ENCODE measurements at places on chromosomes 13 and 19.

GRCh38 chr13:25329706-25330105 is 28.3 kb downstream of the NUP58 start:
- DNase-seq = no peak

- DNase-seq = no peak
Measured at GRCh38 chr13:69092615-69093322, 1014.9 kb upstream of the ATXN8OS start.

- DNase-seq = no peak
Measured at GRCh38 chr19:41563854-41564514, 12.0 kb upstream of the CEACAM21 start.

DNA sequence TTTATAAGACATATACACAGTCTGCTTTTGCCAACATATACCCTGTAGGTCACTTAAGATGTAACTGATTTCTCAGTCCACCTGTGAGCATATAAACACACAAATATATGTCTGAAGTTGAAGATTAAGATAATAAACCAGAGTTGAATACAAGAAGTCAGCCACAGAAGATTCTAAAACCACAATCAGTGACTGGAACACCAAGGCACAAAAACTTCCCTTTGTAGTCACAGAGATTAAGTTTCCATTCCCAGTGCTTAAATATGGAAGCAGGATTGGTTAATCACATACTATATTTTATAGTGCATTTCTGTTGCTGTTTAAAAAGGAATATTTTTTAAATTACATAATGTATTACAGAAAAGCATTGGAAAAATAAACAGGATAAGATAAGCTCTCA is 39.9 kb downstream of the MTMR6 start:
- DNase-seq = no peak

DNA sequence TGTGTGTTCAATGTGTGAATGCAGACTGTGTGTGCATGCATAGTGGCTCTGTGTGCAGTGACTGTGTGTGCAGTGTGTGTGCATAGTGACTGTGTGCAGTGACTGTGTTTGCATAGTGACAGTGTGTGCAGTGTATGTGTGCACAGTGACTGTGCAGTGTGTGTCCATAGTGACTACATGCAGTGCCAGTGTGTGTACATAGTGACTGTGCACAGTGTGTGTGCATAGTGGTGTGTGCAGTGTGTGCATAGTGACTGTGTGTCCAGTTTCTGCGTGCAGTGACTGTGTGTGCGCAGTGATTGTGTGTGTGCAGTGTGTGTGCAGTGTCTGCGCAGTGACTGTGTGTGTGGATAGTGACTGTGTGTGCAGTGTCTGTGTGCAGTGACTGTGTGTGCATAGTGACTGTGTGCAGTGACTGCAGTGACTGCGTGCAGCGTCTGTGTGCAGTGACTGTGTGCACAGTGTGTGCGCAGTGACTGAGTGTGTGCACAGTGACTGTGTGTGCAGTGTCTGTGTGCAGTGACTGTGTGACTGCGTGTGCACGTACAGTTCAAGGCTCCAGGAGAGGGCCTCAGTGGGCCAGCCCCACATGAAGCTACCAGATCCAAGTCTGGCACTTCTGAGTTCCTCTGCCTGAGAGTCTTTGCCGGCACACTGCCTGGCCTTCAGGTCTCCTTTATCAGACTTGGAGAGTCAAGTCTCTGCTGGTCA is 90.3 kb downstream of the IER2 start:
- no peak for DNase-seq

- no peak for DNase-seq
Measured at GRCh38 chr13:33971562-33971819, 153.5 kb downstream of the RFC3 start.

DNA sequence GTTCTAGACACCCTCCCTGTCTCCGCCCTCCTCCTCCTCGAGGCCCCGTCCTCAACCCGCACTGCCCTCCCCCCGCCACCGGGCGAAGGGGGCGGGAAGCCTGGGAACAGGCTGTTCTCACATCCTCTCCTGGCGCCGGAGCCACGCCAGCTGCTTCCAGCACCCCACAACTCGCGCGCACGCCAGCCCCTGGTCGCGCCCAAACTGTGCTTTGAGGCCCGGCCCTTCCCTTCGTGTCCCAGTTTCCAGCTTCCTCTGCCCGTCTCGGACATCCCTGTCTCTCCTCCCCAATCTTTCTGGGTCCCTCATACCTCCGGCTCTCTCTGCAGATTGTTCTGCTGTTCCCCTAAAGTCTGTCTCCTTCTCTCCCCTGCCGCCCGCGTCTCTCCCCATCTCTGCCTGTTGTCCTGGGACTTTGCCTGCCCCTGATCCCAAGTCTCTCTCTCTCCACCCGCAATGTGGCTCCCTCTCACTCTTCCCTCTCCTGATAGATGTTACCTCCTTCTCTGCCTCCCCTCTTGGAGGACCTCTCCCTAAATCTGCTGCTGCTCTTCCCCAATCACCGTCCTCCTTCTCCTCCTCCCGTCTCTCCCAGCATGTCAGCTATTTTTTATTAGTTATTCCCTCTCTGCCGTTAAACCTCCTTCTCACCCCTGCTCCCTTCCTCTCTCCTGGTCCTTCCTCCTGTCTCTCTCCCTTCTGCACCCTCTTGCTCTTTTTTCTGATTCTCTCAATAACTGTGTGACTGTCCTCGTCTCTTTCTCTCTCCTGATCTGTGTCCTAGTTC is 14.2 kb downstream of the DPF1 start:
- no peak for DNase-seq

All from KBM-7 (cell line).